ENCODE measurements at places on chromosomes 7 and 10.

DNA sequence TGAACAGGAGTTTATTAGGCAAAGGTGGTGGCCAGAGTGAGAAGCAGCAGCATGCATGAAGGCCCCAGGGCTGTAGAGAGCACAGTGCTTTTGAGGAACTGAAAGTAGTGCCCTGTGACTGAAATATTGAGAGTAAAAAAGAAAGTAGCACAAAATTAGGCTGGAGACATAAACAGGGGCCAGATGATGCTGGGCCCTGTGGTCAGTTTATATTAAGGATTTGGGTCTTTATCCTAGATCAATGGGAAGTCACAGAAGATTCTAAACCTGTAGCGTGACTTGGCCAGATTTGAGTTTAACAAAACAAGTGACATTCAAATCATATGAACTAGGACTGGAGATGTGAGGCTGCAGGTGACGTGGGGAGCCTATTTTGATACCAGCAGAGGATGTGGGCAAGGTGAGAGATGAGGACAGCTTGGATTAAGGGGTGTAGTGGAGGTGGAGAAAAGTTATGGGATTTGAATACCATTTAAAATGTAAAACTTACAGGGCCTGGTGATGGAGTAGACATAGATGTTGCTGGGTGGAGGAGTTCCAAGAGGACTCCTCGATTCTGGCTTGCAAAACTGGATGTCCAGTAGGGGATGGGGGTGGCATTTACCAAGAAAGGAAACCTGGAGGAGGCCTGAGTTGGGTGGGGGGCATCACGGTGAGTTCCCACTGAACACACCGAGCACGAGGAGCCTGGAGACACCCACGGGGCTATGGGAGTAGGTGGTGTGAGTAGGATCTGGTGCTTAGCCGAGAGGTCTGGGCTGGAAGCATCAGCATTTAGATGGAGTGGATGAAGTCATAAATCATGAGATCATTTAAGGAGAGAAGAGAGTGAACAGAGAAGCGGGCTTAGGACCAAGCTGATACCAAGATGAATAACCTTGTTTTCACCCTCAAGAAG is 52.8 kb downstream of the HHEX start:
- no peak for DNase-seq

DNA sequence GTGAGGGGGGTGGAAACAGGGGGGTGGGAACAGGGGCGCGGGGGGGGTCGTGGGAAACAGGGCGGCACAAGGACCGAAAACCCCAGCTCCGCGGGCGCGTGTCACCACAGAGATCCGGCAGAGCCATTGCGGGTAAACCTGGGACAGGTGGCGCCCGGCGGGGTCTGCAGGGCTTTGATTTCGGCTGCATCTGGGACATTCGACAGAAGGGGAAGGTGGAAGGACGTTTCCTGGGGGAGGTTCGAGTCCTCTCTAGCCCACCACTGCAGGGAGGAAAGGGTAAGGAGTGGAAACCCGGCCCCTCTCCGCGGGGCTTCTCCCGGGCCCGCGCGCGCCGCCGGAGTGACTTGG is 7.5 kb downstream of the NKX2-3 start:
- no peak for DNase-seq

DNA sequence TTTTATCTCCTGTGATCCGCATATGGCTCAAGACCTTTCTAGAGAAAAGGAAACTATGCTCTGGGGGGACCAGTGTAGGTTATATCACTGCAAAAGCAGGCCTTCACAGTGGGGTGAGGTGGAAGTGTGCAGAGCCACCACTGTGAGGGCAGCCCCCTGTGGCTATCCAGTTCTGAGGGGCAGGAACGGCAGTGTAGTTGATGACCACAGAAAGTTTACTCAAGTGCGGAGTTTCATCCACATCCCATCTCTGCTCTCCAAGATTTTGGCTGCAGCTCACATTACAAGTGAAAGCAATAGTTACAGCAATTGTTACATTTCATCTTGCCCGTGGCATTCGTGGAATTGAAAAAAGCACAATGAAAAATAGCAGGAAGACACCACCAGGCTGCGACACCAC is 345.9 kb upstream of the GALNT17 start:
- no peak for DNase-seq

DNA sequence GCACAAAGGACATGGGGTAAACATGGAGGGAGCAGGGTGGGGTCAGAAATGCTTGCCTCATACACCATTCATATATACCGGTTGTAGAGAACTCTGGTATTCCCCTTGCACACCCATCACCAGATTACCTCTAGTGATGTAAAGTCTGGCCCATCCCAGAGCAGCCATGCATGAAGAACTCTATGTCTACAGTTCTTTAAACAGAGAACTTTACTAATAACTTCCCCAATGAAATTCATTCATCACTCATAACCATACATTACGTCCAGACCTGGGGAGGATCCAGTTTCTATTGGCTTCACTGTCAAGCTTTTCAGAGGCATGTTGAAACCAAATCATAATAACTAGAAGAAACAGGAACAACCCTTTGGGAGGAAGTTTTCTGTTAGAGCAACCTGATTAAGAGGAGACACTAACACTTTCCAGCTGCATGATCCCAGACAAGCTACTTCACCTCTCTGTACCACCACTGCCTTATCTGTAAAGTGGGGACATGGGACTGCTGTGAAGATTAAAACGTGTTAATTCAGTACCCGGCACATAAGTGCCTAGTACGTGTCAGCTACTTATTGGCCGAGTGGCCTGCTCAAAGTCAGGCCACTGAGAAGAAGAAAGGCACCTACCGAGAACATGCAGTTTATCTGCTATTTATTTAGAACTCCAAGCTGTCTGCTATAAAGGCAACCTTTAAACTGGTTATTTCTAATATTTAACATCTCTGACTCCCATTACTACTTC is 59.7 kb downstream of the IGF2BP3 start:
- DNase-seq, result no peak

DNA sequence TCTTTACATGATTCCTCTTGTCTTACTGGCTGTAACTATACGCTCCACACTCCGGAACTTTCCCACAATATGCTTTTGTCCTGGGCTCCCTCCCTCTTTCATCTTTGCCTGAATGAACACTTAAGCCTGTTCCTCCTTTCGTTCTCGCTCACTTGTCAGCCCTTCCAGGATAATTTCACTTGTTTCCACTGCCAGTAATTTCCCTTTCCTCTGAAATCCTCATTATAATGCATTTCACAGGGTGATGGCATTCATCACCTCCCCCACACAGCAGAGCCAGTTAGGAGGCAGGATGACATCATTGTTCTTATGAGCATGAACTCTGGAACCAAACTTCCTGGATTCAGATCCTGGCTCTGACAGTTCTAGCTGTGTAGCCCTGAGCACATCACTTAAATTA is 372.6 kb downstream of the GPR158 start:
- DNase-seq, result no peak

DNA sequence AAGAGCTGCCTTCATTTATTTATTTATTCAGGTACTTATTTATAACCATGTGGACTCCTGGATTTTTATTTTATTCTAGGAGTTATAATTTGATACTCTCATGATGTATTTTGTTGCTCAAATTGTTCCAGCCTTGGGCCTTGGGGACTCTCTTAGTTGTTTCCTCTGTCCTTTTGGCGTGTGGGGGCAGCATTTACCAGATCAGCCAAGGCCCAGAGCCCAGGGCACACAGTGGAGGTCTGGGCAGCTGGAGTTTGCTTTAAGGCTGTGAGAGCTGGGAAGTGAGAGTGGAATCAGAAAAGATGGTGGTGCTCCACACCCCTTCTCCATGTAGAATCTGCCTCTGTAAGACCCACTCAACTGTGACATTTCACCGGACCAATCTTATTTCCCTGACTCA is 398.9 kb downstream of the RPS24 start:
- peak; percentile 14 for DNase-seq

GRCh38 chr7:151579644-151580043 is 59.9 kb upstream of the RHEB start:
- DNase-seq, result no peak

GRCh38 chr10:101693651-101693977 is 1.4 kb downstream of the FBXW4 start:
- DNase-seq, result no peak

GRCh38 chr7:4758791-4759190 is 16.6 kb upstream of the AP5Z1 start:
- DNase-seq, result no peak

DNA sequence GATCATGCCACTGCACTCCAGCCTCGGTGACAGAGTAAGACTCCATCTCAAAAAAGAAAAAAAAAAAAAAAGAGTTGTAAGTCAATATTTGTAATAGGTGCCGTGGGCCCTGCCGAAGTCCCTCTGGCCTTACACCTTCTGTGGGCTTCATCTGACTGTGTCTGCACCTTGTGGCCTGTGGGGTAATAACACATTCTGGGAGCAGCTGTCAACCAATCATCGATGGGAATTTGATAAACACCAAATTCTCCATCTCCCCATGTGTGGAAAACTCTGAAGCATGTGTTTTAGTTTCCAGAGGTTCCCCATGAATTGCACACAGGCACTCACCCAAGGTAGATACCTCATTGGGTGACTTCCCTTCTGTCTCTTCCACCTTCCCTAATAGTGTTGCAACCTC is 10.8 kb downstream of the ZNF394 start:
- no peak for DNase-seq

DNA sequence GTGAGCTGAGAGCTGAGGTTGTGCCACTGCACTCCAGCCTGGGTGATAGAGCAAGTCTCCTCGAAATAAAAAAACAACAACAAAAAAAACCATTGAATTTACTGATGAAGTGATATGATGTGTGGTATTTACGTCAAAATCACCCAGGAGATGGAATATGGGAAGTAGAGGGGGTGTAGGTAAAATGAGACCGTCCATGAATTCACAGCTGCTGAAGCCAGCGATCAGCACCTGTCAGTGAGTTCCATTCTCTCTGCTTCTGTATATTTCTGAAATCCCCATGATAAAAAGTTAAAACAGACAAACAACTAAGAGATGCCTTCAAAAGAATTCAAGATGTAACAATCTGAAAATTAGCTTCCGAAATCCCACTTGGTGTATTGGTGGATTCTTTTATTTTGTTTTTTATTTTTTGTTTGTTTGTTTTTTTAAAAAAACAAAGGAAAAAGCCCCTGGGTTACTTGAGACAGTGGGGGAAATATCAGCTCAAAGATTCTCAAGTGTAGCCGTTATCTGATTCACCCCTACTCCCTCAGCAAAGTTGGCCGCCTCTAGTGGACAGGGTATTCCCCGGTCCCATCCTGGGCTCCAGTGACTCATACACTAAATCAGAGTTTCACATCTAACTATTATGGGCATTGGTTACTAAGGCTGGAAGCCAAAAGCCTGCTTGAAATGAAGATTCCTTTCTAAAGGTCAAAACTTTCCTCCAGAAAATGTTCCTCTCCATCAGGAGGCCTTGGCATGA is 76.4 kb downstream of the MAP3K8 start:
- DNase-seq, result peak; percentile 72

DNA sequence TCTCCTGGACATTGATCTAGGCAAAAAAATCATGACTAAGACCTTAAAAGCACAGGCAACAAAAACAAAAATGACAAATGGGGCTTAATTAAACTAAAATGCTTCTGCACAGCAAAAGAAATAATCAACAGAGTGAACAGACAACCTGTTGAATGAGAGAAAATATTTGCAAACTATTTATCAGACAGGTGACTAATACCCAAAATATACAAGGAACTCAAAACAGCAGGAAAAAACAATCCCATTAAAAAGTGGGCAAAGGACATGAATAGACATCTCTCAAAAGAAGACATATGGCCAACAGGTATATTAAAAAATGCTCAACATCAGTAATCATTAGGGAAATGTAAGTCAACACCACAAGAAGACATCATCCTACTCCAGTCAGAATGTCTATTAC is 166.8 kb downstream of the MTERF1 start:
- DNase-seq, result no peak

- DNase-seq, result no peak
Measured at GRCh38 chr7:93837245-93837644, 53.3 kb downstream of the TFPI2 start.

- DNase-seq, result no peak
Measured at GRCh38 chr7:38973760-38974159, 3.9 kb upstream of the POU6F2 start.

Data from HTR-8/SVneo (cell line).